ENCODE measurements at places on chromosomes 6 and 20.

- H3K36me3 ChIP-seq: peaks cover 24% of the 10 kb centered on the region
- DNase-seq: no peak
- H3K4me1 ChIP-seq: peaks cover 27% of the 10 kb centered on the region
- no peak overlapping the region for H3K4me3 ChIP-seq
- H3K27ac ChIP-seq: no peak overlapping the region
These were observed 3.0 kb downstream of the ROMO1 start for GRCh38 chr20:35702051-35702823.

- H3K27me3 ChIP-seq: peaks cover 2% of the 10 kb centered on the region
- H3K36me3 ChIP-seq: no peaks in the 10 kb centered on the region
These were observed 539.1 kb upstream of the JAG1 start for GRCh38 chr20:11212902-11213301.

DNA sequence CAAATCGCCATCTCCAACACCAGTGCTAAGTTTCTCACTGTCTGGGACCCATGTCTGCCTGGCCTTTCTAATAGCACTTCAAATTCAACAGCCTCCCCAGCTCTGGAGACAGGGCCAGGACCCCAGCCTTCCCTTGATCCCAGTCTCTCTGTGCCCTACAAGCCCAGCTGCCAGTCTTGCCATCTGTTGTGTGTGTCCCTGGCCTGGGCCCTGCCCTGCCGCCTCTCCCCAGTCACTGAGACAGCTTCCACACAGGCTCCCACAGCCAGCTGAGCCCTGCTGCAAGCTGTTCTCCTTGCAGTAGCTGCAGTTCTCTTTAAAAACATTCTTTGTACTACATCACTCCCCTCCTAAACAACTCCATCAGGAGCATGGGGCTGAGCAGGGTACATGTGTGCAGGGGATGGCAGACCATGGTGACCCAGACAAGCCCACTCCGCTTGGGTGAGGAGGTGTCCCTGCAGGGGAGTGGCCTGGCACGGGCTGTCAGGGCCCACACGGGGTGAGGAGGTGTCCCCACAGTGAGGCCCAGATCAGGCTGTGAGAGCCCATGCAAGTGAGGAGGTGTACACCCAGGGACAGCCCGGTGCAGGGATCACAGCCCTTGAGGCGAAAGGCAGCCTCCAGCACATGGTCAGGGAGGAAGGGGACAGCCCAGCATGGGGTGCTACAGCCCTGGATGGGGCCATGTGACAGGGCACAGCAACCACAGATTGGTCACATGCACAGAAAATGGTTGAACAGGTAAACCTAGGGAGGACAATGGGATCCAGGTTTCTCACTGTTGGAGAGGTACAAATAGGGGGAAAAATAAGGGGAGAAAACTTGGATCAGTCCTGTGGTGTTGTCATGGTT, 16.2 kb downstream of the CST7 start:
- peaks cover 4% of the 10 kb centered on the region for H3K4me1 ChIP-seq
- H3K27me3 ChIP-seq: no peaks in the 10 kb centered on the region
- DNase-seq: no peak
- no peak overlapping the region for H3K4me3 ChIP-seq
- H3K36me3 ChIP-seq: peaks cover 26% of the 10 kb centered on the region

DNA sequence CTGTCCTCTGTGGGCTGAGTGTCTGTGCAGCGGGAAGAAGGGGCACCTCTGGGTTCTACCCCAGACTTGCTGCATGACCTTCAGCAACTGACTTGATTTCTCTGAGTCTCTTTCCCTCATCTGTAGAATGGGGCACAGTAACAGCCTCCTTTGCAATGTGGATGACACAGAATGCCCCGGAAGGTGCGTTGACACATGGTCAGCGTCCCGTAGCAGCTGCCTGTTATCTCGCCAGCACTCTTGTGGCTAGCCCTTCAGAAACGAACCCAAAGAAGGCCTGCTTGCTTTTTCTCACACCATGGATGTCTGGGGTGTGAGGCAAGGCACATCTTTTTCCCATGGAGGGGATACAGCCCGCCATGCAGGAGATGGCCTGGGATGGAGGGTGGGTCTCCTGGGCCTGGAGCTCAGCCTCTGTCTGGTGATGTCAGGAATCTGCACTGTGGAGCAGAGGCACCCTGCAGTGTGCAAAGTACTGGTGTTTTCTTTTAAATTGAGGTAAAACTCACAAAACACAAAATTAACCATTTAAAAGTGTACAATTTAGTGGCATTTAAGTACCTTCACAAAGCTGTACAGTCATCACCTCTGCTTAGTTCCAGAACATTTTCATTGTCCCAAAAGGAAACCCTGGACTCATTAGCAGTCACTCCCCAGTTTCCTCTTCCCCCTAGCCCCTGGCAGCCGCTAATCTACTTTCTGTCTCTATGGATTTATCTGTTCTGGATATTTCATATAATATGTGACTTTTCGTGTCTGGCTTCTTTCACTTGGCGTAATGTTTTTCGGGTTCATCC, 59.8 kb upstream of the FAM83D start:
- H3K27ac ChIP-seq: no peak overlapping the region
- H3K4me1 ChIP-seq: peaks cover 39% of the 10 kb centered on the region
- DNase-seq: no peak
- no peak overlapping the region for H3K4me3 ChIP-seq
- no peaks in the 10 kb centered on the region for H3K27me3 ChIP-seq

Measured in activated naive CD8-positive, alpha-beta T cell treated with anti-CD3 and anti-CD28 coated beads, Interleukin-2, amount 10 ng/mL, durations not matched to agents 7 days and 5 days (primary cell).